OCI-LY7 (cell line): ENCODE measurements at places on chromosomes 5 and 9.

DNA sequence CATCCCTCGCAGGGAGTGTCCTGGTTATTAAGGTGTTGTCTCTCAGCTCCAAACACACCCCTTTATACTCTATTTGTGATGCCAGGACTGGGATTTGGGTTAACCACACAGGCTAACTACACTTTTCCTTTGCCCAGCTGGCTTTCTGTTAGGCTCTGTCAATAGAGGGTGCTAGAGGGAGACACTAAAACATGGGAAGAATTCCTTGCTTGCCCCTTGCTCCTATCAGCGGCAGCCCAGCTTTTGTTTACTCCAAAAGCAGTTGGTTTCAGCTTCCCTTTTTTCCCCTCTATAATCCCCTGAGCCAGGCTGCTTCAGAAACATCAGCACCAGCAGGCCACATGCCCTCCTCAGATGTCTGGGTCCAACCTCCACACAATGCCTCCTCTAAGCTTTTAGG is 297.1 kb downstream of the KCTD16 start:
- DNase-seq, result no peak

GRCh38 chr9:15371448-15371845 is 51.2 kb upstream of the SNAPC3 start:
- DNase-seq, result no peak

GRCh38 chr5:34022121-34022705 is 14.4 kb upstream of the AMACR start:
- no peak for DNase-seq

DNA sequence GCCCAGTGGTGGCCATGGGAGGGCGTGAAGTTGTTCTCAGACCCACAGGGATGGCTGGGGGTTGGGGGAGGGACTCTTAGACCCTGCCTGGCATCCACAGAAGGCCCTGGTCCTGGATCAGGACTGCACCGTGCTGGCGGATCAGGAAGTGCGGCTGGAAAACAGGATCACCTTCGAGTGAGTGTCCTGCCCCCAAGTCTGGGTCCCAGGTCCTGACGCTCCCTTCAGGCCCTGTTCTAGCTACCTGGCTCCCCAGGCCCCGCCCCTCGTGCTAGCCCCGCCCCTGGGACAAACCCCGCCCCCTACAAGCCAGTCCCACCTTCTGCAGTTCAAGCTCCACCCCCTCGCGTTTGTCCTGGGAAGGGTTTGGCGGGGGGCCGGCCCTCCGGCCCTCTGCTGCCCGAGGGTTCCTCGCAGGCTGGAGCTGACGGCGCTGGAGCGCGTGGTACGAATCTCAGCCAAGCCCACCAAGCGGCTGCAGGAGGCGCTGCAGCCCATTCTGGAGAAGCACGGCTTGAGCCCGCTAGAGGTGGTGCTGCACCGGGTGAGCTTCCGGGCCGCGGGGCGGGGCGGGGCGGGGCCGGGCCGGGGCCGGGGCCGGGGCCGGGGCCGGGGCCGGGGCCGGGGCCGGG is 12.9 kb downstream of the RGS14 start:
- DNase-seq, result peak; percentile 87

DNA sequence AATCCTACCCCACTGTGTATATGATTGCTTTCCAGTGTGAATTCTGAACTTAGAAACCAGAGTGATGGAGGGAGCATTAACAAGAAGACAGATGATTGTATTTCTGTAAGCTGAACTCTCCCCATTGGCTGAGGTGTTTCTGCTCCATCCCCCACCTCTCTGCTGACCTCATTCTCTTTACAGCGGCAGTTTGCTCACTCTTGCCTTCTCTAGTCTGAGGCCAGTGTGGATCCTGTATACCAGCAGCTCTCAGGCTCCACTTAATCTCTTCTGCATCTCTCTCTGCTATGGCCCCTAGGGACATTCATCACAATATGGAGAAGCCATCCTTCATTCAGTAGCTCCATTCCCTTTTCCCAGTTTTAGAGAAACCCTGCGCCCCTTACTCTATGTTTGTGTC is 358.8 kb downstream of the MAN2A1 start:
- DNase-seq, result no peak

DNA sequence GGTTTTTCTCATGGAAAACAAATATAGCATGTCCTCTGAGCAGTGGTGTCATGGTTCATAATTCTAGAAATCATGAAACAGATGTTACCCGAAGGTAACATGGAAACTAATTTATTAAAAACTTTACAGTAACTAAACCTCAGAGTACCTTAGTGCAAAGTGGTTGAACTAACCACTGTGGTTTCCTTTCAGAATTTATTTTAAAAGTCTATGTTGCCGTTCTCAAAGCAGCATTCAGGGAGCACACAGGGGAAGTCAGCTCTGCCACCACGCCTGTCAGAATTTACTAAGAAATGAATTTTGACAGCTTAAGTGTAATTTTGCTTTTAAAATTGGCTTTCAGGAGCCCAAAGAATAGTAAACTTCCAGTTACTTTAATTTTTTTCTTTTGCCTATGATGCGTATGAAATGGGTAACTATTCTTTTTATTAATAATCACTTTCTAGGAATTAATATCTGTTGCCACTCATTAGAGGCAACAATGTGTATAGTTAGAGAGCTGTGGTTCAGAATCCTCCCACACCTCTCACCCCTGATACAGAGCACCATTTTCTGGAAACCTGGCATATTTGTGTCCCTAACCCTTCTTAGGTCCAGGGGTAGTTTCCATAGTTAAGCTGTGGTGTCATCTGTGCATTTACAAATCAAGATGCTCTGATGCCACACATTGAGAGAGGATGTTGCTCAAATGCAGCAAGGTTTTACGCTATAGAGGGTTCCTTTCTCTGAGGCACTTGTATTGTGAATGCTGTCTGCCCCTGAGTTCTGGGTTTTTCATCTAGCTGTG is 202.6 kb downstream of the ZSWIM6 start:
- DNase-seq, result no peak

DNA sequence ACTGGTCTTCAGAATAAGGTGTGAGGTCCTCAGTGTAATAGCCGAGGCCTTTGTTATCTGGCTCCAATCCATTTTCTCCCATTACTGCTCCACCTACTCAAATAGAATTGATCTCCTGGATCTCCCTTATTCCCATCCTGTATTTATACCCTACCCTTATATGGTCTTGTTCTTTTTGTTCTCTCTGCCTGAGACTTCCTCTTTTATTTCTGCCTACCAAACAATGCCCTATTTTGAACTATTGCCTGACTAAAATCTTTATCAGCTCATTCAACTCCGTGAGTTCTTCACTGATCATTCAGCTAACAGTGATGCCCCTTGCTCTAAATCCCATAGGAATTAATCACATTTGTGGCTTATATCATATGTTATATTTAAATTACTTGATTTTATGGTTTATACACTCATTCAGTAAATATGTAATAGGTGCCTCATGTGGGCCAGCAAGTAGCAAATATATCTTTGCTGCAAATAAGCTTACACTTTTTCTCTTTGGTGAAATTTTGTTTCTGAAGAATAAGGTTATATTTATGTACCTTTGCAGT is 417.5 kb upstream of the MEF2C start:
- DNase-seq, result no peak
